ENCODE measurements at places on chromosomes 13 and 19. TPM values are rescaled to one million over a fixed set of nuclear protein-coding genes. Genes with fewer than 3 reads are reported as not detected.
A peak's percentile ranks its signal among the peaks of the same experiment; 100 is the strongest.

GRCh38 chr19:7769171-7769570 lies 6.1 kb downstream of the CLEC4M start:
- no peak for DNase-seq

- DNase-seq, result no peak
These were observed 32.5 kb downstream of the CCDC70 start for GRCh38 chr13:51894239-51894638.

DNA sequence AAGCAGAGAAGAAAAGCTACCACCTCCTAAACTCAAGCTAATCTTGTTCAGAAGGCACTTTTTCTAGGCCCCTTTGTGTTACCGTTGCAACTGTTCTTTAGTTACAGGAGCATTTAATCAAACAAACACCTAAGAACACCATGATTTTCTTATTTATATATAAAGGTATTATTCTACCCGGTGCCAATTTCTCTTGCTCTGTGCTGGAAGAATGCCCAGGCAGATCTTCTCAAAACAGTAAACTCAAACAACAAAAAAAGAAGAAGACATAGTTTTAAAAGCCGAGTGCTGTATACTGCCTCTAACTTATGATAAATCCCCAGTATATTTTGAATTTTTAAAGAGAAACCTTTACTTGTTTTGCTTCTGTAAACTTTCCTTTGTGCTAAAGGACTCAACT lies 20.4 kb downstream of the SLC7A1 start:
- peak; percentile 52 for DNase-seq

GRCh38 chr19:45391346-45391745 lies 13.5 kb downstream of the PPP1R13L start:
- no peak for DNase-seq

- no peak for DNase-seq
These were observed 13.3 kb downstream of the BCAM start for GRCh38 chr19:44822177-44822576.

PNMA8B gene
- total RNA-seq, result 3.1 TPM

DNA sequence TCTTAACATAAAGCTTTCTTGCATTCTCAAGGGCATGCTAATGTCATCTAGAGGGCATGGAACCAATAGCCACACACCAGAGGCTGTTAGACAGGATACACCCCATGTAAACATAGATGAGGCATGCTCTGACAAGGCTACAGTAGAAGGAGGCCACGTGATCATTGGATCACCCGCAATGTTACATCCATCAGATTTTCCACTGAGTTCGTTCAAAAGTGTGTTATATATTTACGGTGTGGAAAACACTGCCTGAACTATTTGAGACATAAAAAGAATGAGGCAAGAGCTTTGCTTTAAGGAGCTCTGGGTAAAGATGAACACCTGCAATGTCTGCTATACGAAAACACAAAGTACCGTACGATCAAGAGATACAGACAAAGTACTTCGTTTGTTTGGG lies 817.5 kb upstream of the SLC10A2 start:
- no peak for DNase-seq

- DNase-seq, result no peak
These were observed 149.5 kb downstream of the PTPRS start for GRCh38 chr19:5191091-5191490.

GRCh38 chr19:51148580-51148979 lies 6.5 kb downstream of the SIGLEC7 start:
- DNase-seq, result no peak

GRCh38 chr13:107332188-107332587 lies 764.3 kb upstream of the ARGLU1 start:
- DNase-seq, result no peak

- DNase-seq, result no peak
These were observed 182.7 kb downstream of the TBC1D4 start for GRCh38 chr13:75299246-75299645.

- no peak for DNase-seq
These were observed 6.0 kb upstream of the B3GNT8 start for GRCh38 chr19:41433171-41433570.

GRCh38 chr19:47310819-47311218 lies 1.2 kb downstream of the C5AR1 start:
- no peak for DNase-seq

DNA sequence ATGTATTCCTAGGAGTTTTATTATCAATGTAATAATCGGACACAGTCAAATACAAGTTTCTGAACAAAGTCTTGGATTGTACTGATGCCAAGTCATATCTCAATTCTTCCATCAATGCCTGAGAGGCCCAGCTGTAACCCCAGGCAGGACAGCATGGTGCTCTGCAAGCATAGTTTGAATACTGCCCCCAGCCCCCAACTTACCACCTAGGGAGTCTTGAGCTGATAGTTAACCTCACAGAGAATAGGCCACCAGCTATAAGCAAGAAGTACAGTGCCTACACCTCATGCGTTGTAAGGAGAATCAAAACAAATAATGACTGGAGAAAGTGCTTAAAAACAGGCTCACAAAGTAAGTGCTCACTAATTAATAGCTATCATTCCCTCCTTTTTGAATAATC lies 2.7 kb downstream of the PROSER1 start:
- DNase-seq, result no peak

DNA sequence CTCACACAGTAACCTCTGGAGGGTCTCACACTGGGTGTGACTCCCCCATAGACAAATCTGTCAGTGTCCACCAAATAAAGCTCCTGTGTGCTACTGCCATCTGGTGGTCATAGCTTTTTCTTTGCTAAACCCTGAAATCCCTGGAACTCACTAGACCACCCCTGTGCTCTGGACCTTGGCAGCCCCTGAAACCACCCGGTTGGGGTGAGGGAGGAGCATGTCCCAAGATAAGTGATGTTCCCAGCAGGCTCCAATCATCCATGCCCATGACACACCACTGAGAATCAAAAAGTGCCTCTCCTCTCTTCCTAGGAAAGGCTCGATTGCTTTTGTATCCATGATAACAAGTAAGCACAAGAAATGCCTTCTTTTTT lies 6.5 kb upstream of the HSD17B14 start:
- DNase-seq, result peak; percentile 40

MIA gene
- 5.0 TPM for total RNA-seq

GRCh38 chr13:110233181-110233950 lies 73.6 kb downstream of the COL4A1 start:
- no peak for DNase-seq

OBI1 gene
- total RNA-seq, result 7.9 TPM

DNA sequence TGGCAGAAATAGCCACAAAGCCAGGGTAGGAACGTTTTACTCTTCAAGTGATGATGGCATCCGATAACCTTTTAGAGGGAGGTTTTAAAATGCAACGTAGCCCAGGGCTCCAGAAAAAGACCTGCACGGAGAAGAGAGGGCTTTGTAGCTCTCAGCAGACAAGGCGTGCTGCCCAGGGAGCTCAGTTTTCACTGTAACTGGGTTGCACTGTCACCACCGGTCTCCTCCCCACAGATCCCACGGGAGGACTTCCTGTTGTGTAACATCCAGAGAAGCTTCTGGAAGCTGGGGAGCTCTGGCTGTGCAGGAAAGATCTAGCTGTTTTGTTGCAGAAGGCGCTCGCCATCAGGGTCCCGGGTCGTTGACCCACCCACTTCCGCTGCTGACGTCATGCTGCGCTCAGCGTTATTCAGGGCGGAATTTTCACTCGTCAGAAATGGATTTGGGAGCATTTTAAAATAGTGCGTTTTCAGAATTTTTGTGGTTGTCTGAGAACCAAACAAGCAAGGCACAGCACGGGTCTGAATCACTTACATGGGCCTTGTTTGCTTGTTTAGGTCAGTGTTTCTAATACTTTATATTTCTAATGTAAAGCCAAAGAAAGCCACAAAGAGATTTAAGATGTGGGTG lies 50.8 kb downstream of the ATP11A start:
- DNase-seq, result no peak

DNA sequence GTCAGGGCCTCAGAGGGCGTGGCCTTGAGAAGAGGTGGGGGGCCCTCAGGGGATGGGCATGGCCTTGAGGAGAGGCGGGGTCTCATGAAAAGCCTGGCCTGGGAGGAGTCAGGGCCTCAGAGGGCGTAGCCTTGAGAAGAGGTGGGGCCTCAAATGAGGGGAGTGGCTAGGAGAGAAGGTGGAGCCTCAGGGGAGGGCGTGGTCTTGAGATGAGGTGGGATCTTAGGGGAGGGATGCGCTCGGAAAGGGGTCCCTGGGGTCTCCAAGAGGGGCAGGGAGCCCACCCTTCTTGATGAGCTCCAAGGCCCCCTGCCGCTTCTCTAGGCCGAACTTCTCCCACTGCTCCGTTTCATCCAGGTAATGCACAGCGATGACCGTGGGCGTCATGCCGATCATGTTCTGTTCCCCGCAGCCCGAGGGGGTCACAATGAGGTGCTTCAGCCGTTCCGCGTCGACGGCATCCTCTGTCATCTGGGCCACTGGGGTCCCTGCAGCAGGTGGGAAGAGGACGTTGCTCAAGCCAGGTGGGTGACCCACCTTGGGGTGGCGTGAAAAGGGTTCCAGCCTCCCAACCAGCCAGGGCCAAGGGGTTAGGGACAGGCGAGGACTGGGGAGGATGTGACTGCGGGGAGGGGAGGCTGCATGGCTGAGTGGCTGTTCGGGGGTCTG lies 24.3 kb upstream of the TNFSF14 start:
- DNase-seq, result no peak

- no peak for DNase-seq
These were observed 44.7 kb downstream of the TM9SF2 start for GRCh38 chr13:99545979-99546378.

- DNase-seq, result no peak
These were observed 17.5 kb downstream of the TCF3 start for GRCh38 chr19:1634938-1635243.

ACER1 gene
- total RNA-seq, result 5.3 TPM

DNA sequence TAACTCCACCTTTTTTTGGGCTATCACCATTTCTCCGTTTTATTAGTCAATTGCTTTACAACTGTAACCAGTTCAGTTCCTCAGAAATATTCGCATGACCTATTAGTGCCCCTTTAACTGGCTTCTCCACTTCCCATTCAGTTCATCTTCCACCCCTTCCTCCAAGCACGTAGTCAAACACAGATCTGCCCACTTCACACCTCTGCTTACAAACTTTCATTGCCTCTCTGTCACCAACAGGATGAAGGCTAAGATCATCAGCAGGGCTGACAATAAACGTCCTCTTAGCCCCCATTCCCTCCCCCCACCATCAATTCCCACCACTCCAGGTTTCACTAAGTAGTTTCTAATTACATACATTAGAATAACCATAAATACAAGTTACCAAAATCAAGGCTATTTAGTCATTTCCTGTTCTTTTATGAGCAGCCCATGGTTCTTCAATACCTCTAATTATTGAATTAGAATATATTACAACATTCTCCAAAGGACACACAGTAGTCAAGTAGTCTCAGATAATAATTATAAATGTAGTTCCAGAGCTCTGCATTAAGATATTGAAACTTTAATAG lies 95.7 kb downstream of the SPRY2 start:
- DNase-seq, result no peak

- no peak for DNase-seq
These were observed 4.6 kb downstream of the GRIN2D start for GRCh38 chr19:48398102-48398374.

DNA sequence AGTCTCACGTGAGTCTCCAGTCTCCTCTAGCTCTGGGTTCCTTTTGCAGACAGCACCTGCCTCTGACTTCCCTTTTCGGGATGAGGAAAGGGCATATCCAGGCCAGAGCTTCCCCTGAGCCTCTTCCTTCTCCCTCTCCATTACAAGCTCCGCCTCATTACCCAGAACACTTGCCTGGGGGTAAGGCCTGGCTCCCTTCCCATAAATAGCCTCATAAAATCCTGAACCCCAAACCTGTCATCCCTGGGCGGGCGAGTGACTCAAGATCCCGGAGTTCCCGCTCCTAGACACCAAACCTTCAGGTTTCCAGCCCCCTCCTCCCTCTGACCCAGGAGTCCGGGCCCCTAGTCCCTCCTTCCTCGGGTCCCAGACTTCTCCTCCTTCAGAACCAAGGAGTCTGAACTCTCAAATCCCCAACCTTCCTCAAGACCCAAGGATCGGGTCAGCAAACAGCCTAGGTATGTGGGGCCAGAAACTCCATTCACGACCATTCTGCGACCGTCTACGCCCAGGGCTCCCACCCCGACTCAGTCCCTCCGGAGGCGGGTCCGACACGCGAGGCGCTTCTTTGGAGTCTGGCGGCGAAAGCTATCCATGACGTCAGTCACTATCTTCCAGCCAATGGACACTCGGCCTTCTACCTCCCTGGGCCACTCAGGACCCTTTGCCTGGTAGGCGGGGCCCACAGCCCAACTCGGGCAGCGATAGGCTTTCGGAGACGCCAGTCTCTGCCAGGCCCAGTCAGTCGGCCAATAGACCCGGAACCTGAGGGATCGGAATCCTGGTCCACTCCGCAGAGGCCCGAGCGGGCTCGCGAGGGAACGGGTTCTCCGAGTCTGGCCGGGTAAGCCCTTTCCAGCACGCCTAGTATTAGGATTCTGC lies 6.5 kb upstream of the CNFN start:
- peak; percentile 99 for DNase-seq

GRCh38 chr19:33429891-33430673 lies 56.6 kb downstream of the CEBPG start:
- no peak for DNase-seq

POSTN gene
- 28.3 TPM for total RNA-seq

GRCh38 chr13:20254076-20254475 lies 22.0 kb upstream of the GJB6 start:
- no peak for DNase-seq

DNA sequence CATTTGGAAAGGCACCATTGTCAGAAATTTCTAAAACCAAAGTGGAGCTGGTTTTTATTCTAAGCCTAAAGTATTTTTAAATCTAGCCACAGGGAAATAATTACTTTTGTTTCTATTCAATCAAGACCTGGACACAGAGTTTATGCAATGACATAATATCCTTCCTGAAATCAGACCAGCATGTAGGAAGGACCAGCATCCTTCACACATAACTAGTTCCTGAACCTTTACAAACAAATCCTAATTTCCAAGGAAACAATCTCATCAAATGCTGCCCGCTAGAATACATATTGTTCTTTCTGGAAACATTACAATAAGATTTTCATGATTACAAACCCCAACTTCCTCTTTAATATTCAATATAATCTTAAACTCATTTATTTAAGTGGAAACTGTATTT lies 1.5 kb downstream of the STARD13 start:
- no peak for DNase-seq

- DNase-seq, result no peak
These were observed 17.2 kb downstream of the EML2 start for GRCh38 chr19:45621976-45622503.

CLEC17A gene
- total RNA-seq, result 1.0 TPM

CACNG6 gene
- 2.3 TPM for total RNA-seq

DNA sequence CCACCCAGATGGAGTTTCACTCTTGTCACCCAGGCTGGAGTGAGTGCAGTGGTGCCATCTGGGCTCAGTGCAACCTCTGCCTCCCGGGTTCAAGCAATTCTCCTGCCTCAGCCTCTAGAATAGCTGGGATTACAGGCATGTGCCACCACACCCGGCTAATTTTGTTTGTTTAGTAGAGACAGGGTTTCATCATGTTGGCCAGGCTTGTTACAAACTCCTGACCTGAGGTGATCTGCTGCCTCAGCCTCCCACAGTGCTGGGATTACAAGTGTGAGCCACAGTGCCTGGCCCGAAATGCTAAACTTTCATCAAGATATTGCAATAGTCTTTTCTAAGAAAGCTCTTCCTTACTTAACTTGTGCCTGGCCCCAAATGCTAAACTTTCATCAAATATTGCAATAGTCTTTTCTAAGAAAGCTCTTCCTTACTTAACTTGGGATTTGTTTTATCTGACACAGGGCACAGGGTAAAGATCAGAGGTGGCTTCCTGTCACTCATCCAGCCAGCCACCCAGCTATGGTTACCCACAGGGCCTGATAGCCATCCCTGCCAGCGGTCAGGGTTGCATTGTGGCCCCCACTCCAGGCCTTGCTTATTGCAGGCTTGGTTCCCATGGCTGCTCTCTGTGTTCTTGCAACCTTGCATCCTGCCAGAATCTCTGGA lies 352.3 kb upstream of the TMTC4 start:
- DNase-seq, result no peak
